CD4-positive, alpha-beta T cell treated with Interleukin-4 for 4 hours (primary cell): ENCODE measurements at places on chromosomes 16 and 17.

- DNase-seq: no peak
These were observed 1.5 kb downstream of the RRAD start for GRCh38 chr16:66923866-66924265.

- no peak for DNase-seq
These were observed 43.0 kb downstream of the BEAN1 start for GRCh38 chr16:66469947-66470546.

GRCh38 chr17:79537061-79537460 lies 73.8 kb downstream of the RBFOX3 start:
- no peak for DNase-seq

- no peak for DNase-seq
These were observed 74.2 kb upstream of the CBX4 start for GRCh38 chr17:79913451-79913850.

GRCh38 chr16:71600822-71601221 lies 23.9 kb upstream of the TAT start:
- no peak for DNase-seq

- no peak for DNase-seq
These were observed 87.7 kb downstream of the KCNJ12 start for GRCh38 chr17:21463779-21464407.

DNA sequence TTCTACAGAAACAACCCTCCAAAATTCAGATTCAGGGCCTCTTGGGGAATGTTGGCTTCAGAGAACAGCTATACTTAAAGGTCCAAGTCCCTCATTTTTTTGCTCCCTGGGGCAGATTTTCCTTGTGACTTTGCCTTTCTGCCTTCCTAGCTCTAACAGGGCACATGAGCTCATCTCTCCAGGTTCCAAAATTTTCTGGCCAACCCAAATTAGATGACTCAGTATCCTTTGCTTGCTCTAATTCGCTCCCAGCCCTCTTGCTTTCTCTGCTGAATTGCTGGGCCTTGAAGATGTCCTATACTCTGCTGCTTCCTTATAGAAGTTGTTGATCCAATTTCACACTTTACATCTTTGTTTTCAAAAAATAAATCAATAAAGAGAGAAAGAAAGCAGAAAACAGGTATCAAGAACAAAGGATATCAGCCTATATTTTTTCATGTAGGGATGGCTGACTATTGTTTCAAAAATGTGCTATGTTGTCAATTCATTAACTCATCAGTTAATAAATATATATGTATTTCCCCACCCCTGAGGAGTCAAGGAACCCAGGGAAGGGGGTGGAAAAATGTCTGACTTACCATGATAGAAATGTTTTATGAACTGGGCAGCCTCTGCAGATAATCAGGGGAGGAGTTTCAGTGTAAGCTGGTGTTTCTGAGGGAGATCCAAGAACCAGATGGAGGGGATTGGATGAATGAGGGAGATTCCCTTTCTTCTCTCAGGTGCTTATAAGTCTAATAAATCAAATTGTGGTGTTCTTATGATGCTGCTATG lies 1.0 kb upstream of the KRTAP4-2 start:
- no peak for DNase-seq

GRCh38 chr17:19376811-19377210 lies 1.5 kb upstream of the MAPK7 start:
- no peak for DNase-seq

DNA sequence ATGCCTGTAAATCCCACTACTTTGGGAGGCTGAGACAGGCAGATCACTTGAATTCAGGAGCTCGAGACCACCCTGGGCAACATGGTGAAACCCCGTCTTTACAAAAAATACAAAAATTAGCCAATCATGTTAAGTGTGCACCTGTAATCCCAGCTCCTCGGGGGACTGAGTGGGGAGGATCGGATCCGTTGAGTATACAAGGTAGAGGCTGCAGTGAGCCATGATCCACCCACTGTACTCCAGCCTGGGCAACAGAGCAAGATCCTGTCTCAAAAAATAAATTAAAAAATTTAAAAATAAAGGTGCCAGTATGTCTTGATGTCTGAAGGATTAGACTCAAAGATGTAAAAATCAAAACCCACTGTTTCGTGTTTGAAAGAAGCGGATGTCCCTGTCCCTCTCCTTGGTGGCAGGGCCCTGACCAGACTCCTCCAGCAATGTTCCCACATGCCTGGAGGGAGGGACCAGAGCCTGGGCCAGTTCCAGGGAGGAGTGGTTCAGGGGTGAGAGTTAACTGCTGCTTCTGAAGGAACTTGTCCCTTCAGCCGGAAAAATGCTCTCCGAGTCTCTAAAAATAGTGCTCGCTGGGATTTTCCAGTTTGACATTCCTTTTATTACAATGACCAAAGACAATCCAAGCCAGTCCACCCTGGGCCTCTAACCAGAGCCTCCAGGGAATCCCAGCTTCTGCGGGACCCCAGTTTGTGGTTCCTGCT lies 9.4 kb upstream of the CMTM4 start:
- DNase-seq: no peak

DNA sequence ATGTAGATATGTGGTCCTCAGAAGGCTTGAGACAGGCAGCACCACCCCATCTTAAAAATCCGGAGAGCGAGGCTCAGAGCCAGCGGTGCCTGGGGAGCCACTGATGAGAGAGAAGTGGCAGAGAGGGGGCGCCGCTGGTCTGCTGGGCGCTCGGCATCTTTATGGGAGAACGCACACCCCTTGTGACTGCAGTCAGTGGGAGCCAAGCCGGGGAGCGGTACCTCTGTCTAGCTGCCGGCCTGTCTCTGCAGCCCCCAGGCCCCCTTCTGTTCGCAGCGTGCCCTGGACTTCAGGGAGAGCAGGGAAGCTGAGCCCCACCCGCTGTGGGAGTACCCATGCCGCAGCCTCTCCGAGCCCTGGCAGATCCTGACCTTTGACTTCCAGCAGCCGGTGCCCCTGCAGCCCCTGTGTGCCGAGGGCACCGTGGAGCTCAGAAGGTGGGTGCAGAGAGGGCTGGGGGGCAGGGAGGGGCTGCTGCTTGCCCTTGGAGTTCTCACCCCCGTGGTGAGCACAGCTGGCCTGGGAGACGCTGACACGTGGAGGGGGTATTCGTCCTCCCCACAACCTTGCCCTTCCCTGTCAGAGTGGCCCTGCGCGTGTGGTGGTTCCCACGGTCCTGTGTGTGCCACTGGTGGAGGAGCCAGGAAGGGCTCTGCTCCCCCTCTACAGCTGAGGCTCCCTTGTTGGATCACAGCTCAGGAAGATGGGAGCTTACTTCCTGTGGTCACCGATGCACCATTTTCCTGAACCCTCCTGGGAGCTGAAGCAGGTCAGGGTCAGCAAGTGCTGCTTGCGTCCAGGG lies 44.8 kb downstream of the PRMT7 start:
- no peak for DNase-seq
